ENCODE measurements at places on chromosomes 6 and 20. TPM values are rescaled to one million over a fixed set of nuclear protein-coding genes. Genes with fewer than 3 reads are reported as not detected.

DNA sequence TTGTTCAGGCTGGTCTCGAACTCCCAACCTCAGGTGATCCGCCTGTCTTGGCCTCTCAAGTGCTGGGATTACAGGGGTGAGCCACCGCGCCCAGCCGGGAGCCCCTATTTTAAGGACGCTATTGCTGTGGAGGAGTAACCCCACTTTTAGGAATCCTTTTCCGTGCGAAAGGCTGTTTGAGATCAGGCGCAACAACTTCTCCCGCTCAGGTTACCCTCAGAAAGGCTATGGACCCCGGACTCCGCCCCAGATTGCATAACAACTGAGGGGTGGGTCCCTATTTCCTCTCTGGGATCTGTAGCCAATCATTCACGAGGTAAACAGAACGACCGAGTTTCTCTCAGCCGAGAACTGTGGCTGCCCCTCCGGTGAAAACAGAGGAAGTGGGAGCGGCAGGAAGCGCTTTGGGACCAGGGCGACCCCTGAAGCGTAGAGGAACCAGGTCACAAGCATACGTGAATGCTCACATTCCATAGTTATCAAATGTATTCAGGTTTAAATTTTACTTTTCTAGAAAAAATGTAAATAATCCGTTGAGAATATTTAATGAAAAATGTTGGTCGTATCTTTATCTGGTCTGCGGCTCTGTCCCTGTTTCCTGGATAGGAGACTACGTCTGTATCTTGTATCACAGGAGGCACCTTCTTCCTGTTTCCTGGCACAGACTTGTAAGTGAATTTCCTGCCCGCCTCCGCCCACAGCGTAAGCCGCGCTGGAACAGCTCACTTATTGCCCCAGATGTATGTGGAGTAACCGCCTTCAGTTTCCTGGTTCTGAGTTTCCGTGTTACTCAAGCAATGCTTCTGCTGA, 26.8 kb downstream of the HLA-E start:
- H3K4me1 ChIP-seq: no peaks in the 10 kb centered on the region
- H3K27ac ChIP-seq: peak overlapping the region; percentile 99
- DNase-seq: peak; percentile 96
- H3K27me3 ChIP-seq: no peaks in the 10 kb centered on the region

- H3K4me3 ChIP-seq: no peak overlapping the region
- no peaks in the 10 kb centered on the region for H3K36me3 ChIP-seq
- H3K27me3 ChIP-seq: no peaks in the 10 kb centered on the region
- H3K4me1 ChIP-seq: peaks cover 2% of the 10 kb centered on the region
These were observed 2.1 kb upstream of the TRDN start for GRCh38 chr6:123638865-123639264.

GRCh38 chr6:167532410-167533288, 207.8 kb downstream of the TTLL2 start:
- H3K27me3 ChIP-seq: peaks cover 2% of the 10 kb centered on the region
- peaks cover 7% of the 10 kb centered on the region for H3K4me1 ChIP-seq
- no peak for DNase-seq
- no peaks in the 10 kb centered on the region for H3K36me3 ChIP-seq

DNA sequence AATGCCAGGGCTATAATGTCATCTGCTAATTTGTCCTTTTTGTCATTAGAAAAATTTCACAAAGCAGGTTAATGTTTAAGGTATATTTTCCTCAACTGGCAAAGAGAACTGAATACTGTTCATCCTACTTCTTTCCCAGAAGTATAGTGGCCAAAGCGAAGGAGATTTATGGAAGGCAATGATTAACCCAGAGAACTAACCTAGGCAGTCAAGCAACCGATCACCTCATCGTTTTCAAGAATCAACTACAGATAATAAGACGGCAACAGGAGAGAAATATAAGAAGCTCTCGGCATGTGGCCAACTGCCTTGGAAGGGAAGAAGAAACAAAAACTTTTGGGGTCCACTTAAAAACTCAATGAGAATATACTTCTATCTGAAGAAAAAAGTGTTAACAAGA, 38.2 kb downstream of the REV3L start:
- no peak overlapping the region for H3K27ac ChIP-seq
- no peaks in the 10 kb centered on the region for H3K36me3 ChIP-seq
- H3K4me1 ChIP-seq: peaks cover 4% of the 10 kb centered on the region
- no peak for DNase-seq
- no peak overlapping the region for H3K4me3 ChIP-seq

DNA sequence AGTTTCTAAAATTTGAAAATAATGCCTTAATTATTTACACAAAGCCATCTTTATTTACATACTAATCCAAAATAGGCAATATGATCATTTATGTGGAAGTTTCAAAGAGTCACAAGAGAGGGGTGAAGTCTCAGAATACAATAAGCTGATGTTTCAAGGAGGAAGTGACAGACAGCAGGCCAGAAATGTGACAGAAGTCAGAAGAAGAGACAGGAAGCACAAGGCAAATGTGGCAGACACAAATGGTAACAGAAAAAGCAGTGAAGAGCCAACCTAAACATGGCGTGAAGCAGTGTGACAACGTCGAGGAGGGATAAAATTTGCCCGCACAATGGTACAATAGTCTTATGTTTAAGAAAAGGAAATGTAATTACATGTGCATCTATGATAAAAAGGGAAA, 59.8 kb downstream of the SHPRH start:
- DNase-seq: no peak
- H3K27me3 ChIP-seq: no peaks in the 10 kb centered on the region
- no peak overlapping the region for H3K27ac ChIP-seq
- H3K4me1 ChIP-seq: peaks cover 9% of the 10 kb centered on the region
- peaks cover 25% of the 10 kb centered on the region for H3K36me3 ChIP-seq
- no peak overlapping the region for H3K4me3 ChIP-seq

DNA sequence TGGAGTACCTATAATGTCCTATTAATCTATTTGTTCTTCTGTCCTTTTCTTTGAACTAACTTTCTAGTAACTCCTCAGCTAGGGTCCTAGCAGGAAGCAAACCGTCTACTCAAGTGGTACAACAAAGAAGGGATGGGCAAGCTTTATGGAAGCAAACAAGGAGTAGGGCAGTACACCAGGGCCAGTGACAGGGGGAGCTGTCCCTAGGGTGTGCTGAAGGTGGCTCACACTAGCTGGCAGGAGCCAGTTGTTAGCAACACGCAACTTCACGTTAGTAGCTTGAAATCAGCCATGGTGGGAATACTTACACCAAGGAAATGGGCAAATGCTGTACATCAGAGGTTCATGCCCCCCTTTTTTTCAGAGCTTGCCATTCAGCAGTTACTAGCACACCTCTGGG, 74.0 kb upstream of the EYA2 start:
- peaks cover 5% of the 10 kb centered on the region for H3K27me3 ChIP-seq
- no peak overlapping the region for H3K4me3 ChIP-seq
- H3K27ac ChIP-seq: no peak overlapping the region
- H3K36me3 ChIP-seq: no peaks in the 10 kb centered on the region

- peaks cover 36% of the 10 kb centered on the region for H3K4me1 ChIP-seq
- H3K36me3 ChIP-seq: no peaks in the 10 kb centered on the region
These were observed 45.6 kb downstream of the NFATC2 start for GRCh38 chr20:51496964-51497363.

DNA sequence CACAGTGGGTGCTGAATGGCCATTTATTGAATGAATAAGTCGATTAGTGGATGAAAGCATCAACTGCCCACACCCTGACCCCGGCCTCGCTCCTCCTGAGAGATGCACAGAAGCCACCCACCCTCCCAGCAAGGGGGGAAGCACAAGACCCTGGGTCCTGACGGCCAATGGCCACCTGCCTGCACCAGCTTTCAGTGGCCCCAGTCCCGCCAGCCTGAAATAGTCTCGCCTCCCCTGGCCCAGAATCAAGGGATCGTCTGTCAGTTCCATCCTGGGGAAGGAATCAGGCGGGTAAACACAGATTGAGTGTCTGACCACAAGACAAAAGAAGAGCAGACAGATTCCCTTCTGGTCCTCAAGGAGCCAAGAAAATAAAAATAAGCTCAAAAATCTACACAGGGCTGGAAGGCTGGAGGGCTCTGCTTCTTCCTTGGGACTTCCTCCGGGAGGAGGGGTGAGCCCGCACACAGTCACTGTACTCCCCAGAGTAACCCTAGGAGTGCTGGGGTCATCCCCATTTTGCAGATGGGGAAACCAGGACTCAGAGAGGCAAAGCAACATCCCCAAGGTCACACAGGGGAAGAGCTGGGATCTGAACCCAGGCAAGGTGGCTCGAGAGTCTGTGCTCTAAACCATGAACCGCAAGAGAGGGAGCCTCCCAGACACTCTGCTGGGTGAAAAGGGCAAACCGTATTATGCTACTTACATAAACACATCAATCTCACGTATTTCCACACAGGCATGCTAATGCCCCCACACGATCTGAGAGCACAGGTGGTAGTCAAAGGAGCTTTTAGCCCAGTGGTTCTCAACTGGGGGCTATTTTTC, 7.8 kb downstream of the PREX1 start:
- no peaks in the 10 kb centered on the region for H3K4me1 ChIP-seq
- H3K27ac ChIP-seq: no peak overlapping the region
- H3K27me3 ChIP-seq: no peaks in the 10 kb centered on the region
- DNase-seq: no peak

DNA sequence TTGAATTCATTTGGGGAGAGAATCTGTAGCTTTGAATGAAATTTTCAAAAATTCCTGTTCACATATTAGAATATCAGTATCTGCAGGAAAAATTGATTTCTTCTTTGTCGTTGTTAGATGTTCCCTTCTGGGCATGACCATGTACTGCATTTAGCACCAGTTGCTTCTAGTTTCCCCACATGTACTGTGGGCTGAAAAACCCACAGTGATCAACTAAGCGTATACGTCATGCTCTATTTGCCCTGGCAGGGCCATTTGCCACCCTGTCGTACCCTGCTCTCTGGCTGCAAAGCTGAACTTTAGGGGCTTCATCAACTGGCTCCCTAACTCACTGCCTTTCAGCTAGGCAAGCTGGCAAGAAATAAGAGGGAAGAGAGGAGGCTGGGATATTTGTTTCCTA, 340.7 kb upstream of the TSHZ2 start:
- no peak overlapping the region for H3K27ac ChIP-seq
- H3K27me3 ChIP-seq: no peaks in the 10 kb centered on the region
- no peak overlapping the region for H3K4me3 ChIP-seq

- no peaks in the 10 kb centered on the region for H3K27me3 ChIP-seq
- no peak for DNase-seq
- H3K4me3 ChIP-seq: no peak overlapping the region
- H3K4me1 ChIP-seq: no peaks in the 10 kb centered on the region
These were observed 47.4 kb downstream of the TGM2 start for GRCh38 chr20:38117635-38118034.

Gene HDDC2
- total RNA-seq: 61.0 TPM

Gene PTCRA
- total RNA-seq: 0.37 TPM

Gene TTLL9
- total RNA-seq: 7.1 TPM

Gene SOBP
- total RNA-seq: 9.2 TPM

Gene IL17A
- total RNA-seq: not detected

Gene SCRT2
- total RNA-seq: not detected

Gene SRSF12
- 4.0 TPM for total RNA-seq

Gene FRK
- 8.7 TPM for total RNA-seq
